ENCODE measurements at places on chromosomes 1 and 21.

DNA sequence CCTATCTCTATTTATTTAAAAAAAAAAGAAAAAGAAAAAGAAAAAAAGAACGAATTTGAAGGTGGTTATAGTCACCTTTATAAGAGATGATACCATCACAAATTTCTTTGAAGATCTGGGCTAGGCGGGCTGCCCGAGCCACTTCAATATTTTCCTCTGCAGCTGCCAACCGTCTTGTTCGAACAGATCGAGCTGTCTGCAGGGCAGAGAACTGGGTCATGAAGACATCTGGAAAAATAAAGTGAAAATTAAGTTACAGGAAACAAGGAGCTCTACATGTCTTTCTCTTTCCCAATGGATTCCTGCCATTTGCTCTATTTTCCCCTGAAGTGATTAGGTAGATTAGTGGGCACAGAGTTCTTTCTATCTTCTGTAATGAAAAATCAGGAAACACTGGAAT lies 31.9 kb downstream of the RUSC1 start:
- DNase-seq = no peak

DNA sequence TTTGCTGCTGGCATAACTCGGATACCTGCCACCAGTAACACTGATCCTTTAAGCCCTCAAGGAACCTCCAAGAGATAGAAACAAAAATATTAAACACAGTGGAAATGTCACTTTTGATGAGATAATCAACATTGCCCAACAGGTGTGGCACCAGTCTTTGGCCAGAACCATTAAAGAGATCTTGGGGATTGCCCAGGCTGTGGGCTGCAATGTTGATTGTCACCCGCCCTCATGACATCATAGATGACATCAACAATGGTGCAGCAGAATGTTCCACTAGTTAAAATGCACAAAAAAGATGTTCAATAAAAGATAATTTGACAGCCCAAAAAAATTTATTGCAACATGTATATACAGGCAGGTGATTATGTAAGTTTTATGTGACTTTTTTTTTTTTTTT lies 20.2 kb upstream of the ZMYM1 start:
- no peak for DNase-seq

DNA sequence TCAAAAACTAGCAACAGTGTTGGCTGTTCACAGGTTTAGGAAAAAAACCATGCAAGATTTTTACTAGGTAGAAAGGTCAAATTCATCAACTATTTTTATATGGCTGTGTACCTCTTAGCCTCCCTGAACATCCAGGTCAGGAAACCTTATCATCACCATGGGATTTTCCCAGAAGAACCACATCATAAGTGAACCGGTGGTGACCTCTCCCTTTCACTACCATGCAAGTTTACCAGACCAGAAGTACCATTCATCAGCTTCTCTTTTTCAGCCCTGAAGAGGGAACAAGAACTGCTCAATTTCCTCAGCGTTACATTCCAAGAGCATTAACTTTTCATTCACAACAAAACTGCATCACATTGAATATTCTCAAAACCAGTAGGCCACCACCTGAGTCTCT lies 5.9 kb downstream of the SSBP3 start:
- no peak for DNase-seq

- DNase-seq = no peak
These were observed 129.6 kb downstream of the DPYD start for GRCh38 chr1:97791251-97791650.

DNA sequence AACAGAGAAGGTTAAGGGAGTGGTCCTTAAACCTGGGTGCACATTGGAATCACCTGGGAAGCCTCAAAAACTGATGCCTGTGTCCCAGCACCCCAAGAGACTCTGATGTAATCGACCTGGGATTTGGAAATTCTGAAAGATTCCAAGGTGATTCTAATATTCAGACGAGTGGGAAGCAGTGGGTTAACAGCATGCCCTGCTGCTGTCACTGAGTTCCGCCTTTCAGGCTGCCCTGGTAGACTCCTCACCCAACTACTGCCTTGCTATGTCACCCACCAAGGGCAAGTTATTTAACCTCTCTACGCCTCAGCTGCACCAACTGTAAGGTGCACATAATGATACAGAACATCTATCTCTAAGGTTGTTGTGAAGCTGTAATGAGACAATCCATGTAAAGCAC lies 59.2 kb downstream of the CD34 start:
- DNase-seq = no peak

DNA sequence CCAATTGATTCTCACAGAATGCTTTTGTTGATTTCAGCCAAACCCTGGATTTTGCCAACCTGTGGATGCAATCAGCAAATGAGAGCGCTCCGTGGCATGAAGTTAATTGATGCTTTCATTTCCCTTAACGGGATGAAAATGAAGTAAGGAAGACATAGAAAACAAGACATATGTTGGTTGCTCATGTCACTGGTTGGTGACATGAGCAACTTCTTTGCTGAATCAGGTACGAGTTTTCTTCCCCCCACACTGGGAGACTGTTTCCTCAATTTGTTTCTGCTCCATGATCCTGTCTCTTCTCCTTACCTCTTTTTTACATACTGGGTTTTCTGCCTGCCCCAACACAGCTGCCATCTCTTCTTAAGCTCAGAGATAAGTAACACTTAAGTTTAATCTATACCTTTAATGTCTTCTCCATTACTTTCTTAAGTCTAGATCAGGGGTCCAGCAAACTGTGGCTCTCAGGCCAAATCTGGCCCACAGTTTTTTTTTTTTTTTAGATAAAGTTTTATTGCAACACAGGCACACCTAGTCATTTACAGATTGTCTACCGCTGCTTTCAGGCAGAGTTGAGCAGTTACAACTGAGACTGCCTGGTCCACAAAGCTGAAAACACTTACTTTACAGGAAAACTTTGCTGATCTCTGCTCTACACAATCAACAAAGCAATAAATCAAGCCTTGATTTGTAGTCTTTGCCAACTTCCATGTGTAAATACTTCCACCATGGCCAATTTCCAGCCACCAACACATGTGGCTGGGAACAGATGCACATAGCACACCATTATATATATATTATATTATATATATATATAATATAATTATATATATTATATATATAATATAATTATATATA lies 13.3 kb downstream of the GPR157 start:
- no peak for DNase-seq

- DNase-seq = no peak
These were observed 3.1 kb downstream of the PRDM2 start for GRCh38 chr1:13703128-13703513.

- no peak for DNase-seq
These were observed 39.8 kb downstream of the CNN3 start for GRCh38 chr1:94887106-94887505.

- DNase-seq = no peak
These were observed 85.8 kb upstream of the KCNJ15 start for GRCh38 chr21:38170704-38171682.

DNA sequence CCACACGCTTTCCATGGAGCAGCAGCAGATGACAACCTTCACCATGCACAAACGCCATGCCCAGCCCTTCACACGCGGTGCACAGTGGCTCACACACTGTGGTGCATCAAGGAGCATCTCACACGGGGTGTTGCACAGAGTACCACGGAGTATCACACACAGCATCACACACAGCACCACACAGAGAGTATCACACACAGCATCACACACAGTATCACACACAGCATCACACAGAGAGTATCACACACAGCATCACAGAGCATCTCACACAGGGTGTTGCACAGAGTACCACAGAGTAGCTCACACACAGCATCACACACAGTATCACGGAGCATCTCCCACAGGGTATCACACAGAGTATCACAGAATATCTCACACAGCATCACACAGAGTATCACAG lies 122.2 kb upstream of the RAB4A start:
- no peak for DNase-seq

Data from NCI-H526 (cell line).